ENCODE measurements at places on chromosomes 2 and 18.

DNA sequence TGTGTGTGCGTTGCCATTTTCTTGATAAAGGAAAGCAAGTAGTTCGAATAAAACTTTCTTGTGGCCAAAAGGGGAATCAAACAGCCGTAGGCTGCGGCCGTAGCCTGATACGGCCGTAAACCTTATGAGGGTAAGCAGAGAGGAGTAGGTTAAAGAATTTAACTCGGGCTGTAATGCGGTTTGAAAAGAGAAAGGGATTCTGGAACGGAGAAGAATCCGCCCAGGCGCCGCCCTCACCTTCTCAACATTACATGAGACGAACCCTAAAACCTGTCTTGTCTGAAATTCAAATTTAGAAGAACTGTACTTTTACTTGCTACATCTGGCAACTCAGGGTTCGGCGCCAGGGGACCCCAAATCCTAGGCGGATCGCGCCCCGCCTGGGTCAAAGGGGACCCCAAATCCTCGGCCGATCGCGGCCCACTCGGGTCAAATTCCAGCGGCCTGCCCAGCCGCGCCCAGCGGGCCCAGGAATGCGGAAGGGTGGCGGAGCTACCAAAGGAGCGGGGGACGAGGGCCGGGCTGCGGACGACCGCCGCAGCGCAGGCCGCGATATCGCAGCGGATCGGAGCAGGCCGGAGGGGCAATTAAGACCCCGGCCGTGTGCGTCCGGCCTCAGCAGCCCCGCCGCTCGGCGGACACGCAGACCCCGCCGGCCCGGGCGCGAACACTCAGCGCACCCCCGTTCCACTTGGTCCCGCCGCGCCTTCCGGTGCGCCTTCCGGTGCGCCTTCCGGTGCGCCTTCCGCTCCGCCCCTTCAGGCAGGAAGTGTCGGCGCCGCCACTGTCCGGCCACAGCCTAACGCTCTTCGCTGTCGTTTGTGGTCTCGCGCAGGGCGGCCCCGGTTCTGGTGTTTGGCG is at the start of gene MYL12B:
Gene MYL12B, plus strand, starts transcription at position 761 of the 861 bp plus-strand sequence. CDS start 10,766 bp downstream, outside the sequence.
- peak; percentile 76 for DNase-seq

DNA sequence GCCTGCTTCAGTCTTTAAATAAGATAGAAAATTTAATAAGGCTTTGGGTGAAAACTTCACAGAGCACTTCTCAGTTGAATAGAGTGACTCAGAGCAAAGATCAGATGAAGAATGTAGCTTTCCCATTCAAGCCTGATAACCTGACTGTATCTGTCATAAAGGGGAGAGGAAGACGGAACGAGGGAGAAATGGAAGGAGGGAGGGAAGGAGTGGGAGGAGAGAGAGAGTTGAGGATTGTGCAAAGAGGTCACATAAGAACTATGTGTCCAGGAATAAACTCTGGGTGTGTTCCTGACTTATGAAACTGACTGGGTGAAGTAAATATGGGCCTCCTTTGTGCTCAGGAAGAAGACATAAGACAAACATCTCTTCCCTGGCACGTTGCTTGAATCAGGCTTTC is 385.5 kb downstream of the LPIN1 start:
- DNase-seq: no peak

- no peak for DNase-seq
Observed at GRCh38 chr2:119338272-119338671, 28.4 kb downstream of the C2orf76 start.

GRCh38 chr2:19350678-19351401 is 7.6 kb downstream of the OSR1 start:
- no peak for DNase-seq

GRCh38 chr18:72605376-72605775 is 61.2 kb upstream of the CBLN2 start:
- DNase-seq: no peak

- no peak for DNase-seq
Observed at GRCh38 chr2:15976354-15976753, 36.0 kb downstream of the MYCN start.

DNA sequence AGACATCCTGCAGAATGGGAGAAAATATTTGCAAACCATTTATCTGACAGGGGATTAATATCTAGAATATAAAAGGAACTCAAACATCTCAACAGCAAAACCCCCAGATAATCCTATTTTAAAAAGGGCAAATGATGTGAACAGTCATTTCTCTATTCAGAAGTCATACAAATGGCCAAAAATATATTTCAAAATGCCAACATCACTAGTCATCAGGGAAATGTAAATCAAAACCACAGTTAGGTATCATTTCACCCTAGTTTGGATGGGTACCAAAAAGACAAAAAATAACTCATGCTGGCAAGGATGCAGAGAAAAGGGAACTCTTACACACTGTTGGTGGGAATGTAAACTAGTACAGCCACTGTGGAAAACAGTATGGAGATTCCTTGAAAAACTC is 70.0 kb downstream of the TBR1 start:
- DNase-seq: no peak

- no peak for DNase-seq
Observed at GRCh38 chr2:44705356-44705755, 236.1 kb upstream of the SIX3 start.

DNA sequence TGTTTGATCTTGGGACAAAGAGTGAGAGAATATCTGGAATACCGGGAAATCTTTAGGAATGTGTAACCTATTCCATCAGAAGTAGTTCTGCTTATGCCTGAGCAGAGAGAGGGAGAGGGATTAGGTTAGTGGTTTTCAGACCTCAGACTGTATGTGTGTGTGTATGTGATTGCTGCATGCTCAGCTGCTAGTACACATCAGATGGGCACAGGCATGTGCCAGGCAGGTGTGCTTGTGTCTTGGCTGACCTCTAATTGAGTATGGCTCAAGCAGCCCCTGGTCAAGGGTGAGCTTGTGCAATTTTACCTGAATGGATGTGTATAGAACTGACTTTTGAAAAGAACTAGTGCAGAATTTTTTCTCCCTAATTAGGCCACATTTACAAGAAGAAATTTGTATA is 91.2 kb downstream of the INSIG2 start:
- no peak for DNase-seq

DNA sequence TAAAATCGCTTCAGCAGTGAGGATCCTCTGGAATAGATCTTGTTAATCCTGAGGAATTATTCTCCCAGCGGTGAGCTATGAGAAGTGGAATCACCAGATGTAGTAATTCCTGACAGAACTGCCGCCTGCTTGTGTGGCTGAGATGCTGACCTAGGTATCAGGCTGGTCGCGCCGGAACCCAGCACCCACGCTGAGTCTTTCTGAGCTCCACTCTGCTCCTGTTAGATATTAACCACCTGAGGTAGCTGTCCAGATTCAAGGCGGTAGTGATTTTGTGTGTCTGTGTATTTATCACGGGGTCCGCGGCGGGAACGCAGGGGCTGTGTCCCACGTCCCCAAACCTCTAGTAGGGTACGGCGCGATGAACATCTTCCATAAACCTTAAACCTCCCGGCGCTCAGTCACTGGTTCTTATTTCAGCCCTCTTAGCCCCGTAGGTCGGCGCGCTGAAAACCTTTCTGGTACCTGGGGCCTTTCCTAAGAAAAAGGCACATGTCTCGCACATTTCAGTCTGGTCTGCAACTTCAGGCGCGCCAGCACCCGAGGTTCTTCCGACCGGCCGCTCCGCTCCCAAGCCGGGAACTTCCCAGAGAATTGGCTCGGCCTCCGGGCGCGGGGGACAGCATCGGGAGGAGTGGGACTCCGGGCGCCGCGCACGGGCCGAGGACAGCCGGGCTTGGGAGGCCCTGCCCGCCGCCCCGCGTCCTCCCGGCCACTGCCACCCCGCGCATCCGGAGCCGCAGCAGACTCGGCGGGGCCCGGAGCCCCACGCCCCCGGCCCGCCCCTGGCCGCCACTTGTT is 542 bp upstream of the CNNM3 start:
- DNase-seq: peak; percentile 32

DNA sequence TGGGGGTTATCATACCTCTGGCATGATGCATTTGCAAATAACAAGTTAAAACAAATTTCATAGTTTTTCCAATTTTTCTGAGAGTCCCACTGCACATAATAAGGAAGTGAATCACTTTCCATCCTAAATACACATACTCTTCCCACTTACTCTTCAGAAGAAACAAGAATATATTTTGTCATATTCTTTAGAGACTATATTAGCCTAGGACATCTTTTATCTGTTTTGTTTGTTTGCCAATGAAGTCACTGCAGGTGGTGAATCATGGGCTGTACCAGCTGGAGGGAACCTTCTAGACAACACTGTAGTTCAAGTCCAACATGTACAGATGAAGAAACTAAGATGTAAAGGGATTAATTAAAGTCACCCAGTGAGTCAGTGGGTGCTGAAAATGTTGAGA is 116.8 kb downstream of the XIRP2 start:
- DNase-seq: no peak
